ENCODE measurements at places on chromosomes 7 and 10.

GRCh38 chr10:70834021-70834420 lies 18.3 kb downstream of the SGPL1 start:
- DNase-seq, result no peak

DNA sequence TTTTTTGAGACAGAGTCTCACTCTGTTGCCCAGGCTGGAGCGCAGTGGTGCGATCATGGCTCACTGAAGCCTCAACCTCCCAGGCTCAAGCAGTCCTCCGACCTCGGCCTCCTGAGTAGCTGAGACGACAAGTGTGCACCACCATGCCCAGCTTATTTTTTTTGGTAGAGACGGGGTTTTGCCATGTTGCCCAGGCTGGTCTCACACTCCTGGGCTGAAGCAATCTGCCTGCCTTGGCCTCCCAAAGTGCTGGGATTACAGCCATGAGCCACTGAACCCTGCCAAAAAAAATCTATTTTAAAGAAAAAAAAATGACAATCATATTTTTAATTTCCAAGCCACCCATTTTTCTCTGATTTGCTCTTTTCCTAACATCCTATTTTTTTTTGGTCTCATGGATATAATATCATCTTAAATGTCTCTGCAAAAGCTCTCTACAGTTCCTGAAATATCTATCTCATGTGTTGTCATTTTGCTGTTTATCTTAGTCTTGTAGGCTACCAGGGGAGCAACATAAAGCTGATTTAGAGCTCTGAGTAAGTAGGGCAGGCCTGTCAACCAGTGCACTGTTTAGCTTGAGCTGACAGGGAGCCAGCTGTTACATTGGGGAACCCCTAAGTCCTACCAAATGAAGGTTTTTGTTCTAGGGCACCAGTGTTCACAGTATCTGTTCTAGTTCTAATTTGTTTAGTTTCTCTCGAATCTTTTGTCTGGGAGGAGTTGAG lies 29.9 kb upstream of the HBP1 start:
- DNase-seq, result no peak

GRCh38 chr10:23088609-23089008 lies 6.8 kb upstream of the MSRB2 start:
- DNase-seq, result no peak

DNA sequence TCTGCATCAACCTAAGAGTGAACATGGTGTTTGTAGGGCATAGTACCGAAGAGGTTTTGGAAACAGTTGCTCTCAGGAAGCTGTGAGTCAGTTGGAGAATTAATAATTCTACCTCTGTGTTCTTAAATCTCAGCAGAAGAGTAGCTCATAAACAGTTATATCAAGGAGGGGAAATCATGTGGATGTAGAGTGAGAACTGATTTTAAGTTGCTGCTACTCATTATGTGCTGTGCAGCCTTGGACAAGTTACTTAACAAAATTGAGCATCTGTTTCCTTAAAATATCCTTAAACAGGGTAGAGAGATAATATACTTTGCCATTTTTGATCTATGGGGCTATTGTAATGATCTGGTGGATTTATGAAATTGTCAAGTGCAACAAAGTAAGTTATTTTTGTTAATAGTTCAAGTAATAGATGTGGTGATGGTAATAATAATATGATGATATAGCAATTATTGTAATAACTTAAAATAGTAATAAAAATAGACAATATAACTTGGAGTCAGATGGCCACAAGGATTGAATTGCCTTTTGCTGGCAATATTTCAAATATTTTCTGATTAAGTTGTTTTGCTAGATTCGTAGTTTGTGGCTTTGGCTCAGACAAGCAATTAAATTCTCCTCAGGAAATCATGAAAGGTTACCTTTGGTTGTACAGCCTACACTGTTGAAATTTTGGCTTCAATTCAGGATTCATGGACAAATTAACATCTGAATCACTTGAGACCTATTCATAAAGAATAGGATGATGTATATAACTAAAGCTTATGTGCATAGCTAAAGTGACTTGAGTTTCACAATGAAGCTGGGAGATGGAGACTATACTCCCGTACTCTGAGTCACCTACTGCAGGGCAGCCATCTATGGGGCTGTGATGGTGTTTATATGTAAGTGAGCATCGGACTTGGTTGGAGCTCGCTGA lies 228.5 kb downstream of the CDK14 start:
- DNase-seq, result no peak

- DNase-seq, result no peak
Measured at GRCh38 chr7:46954181-46954580, 627.7 kb downstream of the TNS3 start.

- DNase-seq, result no peak
Measured at GRCh38 chr10:59847326-59847725, 59.0 kb downstream of the CCDC6 start.

DNA sequence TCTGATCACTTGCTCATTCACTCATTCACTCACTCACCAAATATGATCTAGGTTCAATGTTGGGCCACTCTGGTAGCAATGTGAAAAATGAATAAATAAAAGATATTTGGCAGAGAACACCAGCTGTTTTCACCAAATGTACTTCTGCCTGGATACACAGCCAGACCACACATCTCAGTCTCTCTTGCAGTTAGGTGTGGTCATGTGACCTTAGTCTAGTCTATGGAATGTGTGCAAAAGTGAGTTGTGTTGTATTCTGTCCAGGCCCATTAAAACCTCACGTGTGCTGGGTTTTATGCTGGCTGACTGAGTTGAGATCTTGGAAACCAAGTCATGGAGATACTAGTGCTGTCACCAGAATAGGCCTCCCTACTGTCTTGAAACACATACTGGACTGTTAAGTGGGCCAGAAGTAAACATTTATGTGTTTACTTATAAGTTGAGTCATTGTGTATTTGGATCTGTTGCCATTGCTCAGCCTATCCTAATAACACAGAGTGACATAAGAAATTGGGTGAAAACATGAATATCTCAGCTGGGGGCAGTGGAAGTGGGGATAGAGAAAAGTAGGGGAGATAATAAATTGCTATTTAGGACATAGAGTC lies 145.5 kb downstream of the PTEN start:
- no peak for DNase-seq

Measured in HS-27A (cell line).